Temporal lobe (tissue), 4 donors: ENCODE measurements at places on chromosomes 3 and 15. TPM values are rescaled to one million over a fixed set of nuclear protein-coding genes. Genes with fewer than 3 reads are reported as not detected.

The CCR2 gene
- 0.25 TPM for total RNA-seq

The PLA1A gene
- total RNA-seq, result under 0.01 TPM

The CHL1 gene
- 896 TPM for total RNA-seq

The GOLGA6A gene
- total RNA-seq, result not detected

The SLC28A1 gene
- total RNA-seq, result not detected

The GUCA1C gene
- not detected for total RNA-seq

The DZIP1L gene
- 4.9 TPM for total RNA-seq

The DUOX1 gene
- not detected for total RNA-seq

The CD200 gene
- 46.2 TPM for total RNA-seq

The IQCB1 gene
- total RNA-seq, result 17.0 TPM

The KLHL40 gene
- not detected for total RNA-seq

The SMCO1 gene
- total RNA-seq, result not detected

The PTH1R gene
- 0.98 TPM for total RNA-seq

The AMIGO3 gene
- 0.25 TPM for total RNA-seq

The OR5H2 gene
- not detected for total RNA-seq

The NDN gene
- total RNA-seq, result 76.7 TPM

The FHIT gene
- 2.0 TPM for total RNA-seq

The NPRL2 gene
- total RNA-seq, result 15.2 TPM

The GTF2A2 gene
- total RNA-seq, result 19.4 TPM

The LRRIQ4 gene
- total RNA-seq, result 0.49 TPM

The NEO1 gene
- total RNA-seq, result 151 TPM

The SLC22A14 gene
- 0.25 TPM for total RNA-seq

The SOX2 gene
- 72.0 TPM for total RNA-seq

The CRYGS gene
- 1.5 TPM for total RNA-seq

The ALG1L2 gene
- not detected for total RNA-seq

The SLC38A3 gene
- total RNA-seq, result 5.4 TPM

The PDHB gene
- 48.4 TPM for total RNA-seq

The ACSBG1 gene
- total RNA-seq, result 3.0 TPM

The CDCP1 gene
- 0.98 TPM for total RNA-seq

The SLC2A2 gene
- not detected for total RNA-seq

The AADAC gene
- not detected for total RNA-seq

The POPDC2 gene
- 1.5 TPM for total RNA-seq

The HAPLN3 gene
- 4.7 TPM for total RNA-seq

The NIT2 gene
- total RNA-seq, result 10.1 TPM

The SLC12A1 gene
- 0.98 TPM for total RNA-seq

The ADGRG7 gene
- total RNA-seq, result under 0.01 TPM

The ASB14 gene
- total RNA-seq, result not detected

The TGM4 gene
- not detected for total RNA-seq

The CKMT1A gene
- total RNA-seq, result 4.7 TPM

The MESP1 gene
- 2.0 TPM for total RNA-seq

The NTRK3 gene
- 50.9 TPM for total RNA-seq

The FBXO40 gene
- total RNA-seq, result under 0.01 TPM

The EXOG gene
- total RNA-seq, result 15.0 TPM

The TRIM42 gene
- total RNA-seq, result not detected
